RPMI7951 (cell line): ENCODE measurements at places on chromosomes 16 and 17. TPM values are rescaled to one million over a fixed set of nuclear protein-coding genes. Genes with fewer than 3 reads are reported as not detected.

Gene UTS2R
- total RNA-seq = not detected in 2 replicates

Gene PRSS53
- 0.60 and 1.3 TPM in 2 replicates for total RNA-seq

Gene ZMYND15
- not detected in 2 replicates for total RNA-seq

Gene P2RX1
- not detected in 2 replicates for total RNA-seq

Gene SPAG7
- total RNA-seq = 33.2 and 35.9 TPM in 2 replicates

Gene NOL3
- total RNA-seq = 29.4 and 32.3 TPM in 2 replicates
